Frontal cortex (tissue), 4 donors: ENCODE measurements at places on chromosomes 5 and 9.

- DNase-seq = no peak
Observed at GRCh38 chr5:158783382-158783781, 316.3 kb downstream of the EBF1 start.

- DNase-seq = no peak
Observed at GRCh38 chr5:39400713-39401578, 23.8 kb downstream of the DAB2 start.

DNA sequence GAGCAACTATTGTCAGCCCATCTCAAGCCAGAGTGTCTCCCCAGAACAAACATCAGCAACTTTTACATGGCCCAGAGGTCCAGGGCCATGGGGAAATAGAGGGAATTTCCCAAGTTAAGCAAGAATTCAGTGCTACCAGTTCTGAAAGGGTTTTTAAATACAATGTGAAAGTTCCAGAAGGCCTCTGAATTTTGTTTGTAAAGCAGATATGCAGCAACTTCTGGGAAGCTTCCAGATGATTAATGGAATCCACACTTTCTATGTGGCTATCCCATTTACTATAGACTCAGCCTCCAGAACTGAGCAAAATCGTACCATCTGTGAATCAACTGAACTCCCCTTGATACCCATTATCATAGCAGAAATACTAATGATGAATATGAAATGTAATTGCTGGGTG, 93.8 kb downstream of the FEM1C start:
- no peak for DNase-seq

DNA sequence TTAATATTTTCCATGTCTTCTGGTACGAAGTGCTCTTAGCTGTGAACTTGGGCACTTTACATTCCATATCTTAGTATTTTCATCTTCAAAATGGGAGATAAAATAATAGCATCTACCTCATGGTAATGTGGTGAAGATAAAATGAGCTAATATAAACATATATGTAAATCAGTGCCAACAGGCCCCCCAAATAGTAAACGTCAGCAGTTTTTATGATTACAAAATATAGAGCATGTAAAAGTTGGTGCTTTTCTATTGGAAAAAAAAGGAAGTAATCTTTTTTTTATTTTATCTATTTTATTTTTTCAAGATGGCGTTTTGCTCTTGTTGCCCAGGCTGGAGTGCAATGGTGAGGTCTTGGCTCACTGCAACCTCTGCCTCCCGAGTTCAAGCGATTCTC, 291.1 kb upstream of the PRDM9 start:
- DNase-seq = no peak

DNA sequence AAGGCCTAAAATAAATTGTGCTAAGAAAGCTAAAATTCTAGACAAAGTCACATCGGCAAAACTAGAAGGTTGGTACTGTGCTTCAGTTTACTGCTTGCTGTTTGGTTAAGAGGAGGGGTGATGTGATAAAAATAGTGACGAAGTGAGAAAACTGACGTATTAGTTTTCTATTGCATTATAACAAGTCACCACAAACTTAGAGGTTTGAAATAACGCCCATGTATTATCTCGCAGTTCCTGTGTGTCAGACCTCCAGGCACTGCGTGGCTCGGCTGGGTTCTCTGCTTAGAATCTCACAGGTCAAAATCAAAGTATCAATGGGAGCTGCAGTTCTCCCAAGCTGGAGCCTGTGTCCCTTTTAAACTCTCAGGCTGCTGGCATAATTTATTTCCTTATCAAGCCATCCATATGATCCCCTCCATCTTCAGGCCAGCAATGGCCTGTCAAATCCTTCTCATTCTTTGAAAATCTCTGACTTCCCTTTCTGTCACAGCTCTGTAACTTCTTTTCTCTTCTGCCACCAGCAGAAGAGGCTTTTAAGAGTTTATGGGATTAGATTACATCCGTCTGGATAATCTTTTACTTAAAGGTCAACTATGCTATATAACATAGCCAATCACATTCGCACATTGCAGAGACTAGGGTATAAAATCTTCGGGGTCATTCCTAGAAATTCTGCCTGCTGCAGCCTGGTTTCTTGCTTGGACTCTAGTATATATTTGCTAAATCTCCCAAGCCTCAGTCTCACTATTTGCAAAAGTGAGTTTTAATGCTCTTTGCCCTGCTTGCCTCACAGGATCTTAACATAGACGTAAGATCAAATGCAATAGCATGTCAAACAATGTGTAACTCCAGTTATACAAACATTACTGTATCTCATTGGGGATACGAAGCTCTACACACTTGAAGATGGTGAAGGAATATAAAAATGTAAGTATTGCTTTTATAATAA, 104.0 kb upstream of the CDKN2B start:
- no peak for DNase-seq

DNA sequence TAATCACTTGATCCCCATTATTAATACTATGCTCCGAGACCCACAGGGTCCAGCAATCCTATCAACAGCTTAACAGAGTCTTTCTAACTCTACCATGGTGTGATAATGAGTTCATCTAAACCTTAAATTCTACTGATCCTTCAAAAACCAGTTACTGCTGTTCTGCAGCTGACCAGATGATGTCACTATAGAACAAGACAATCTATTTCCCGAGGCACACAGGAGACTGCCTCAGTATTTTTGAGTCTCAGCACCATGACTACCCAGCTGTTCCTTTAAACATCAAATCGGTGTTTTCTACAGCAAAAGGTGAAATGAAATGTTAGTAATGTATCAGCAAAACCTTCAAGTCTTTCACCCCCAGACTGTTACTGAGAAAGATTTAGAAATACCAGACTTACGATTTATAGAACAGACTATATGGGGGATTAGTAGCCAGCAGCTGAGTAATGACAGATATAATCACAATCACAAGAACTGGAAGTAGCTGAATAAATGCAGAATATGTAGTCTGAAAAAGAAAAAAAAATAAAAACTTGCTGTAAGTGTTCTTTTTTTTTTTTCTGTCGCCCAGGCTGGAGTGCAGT, 16.9 kb downstream of the DNAJC18 start:
- DNase-seq = peak; percentile 70

DNA sequence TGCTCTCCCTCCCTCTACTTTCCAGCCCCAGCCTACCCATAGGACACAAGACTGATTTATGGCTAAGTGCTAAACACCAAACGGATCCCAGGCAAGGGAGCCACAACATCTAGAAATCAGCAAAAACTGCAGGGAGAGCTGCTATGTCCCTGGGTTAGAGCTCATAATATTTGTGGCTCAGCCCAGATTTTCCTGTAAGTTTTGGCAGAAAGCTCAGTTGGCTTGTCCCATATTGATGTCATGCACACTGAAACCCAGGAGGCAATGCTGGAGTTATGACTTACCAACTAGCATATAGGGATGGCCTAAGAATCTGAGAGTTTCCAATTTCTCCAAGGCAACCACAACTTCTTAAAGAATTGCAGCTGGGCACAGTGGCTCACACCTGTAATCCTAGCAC, 44.7 kb upstream of the MYOT start:
- DNase-seq = no peak
